ENCODE measurements at places on chromosomes 13 and 19. TPM values are rescaled to one million over a fixed set of nuclear protein-coding genes. Genes with fewer than 3 reads are reported as not detected.
A peak's percentile ranks its signal among the peaks of the same experiment; 100 is the strongest.

GRCh38 chr19:31629579-31630363 lies 280.5 kb upstream of the TSHZ3 start:
- no peak for DNase-seq

DNA sequence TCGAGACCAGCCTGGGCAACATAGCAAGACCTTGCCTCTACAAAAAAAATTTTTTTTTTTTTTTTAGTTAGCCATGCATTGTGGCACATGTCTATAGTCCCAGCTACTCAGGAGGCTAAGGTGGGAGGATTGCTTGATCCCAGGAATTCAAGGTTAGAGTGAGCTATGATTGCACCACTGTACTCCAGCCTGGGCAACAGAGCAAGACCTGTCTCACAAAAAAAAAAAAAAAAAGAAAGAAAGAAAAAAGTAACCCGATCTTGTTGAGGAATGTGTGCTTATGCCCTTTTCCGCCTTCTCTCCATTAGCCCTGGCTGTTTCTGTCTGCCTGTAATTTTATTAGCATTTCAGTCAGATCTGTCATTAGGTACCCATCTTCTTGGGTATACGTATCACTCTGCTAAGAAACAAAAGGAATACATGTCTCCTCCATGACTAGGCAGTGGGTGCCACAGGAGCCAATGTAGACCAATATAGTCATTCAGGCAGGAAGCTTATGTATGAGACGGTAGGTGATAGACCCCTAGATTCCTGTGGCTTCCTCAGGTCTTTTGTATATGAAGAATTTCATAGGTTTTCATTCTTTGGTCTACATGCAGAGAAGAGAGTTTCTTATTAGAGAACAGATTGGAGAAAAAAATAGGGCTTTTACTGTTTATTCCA lies 59.6 kb upstream of the NPAS1 start:
- no peak for DNase-seq

The PDX1 gene
- not detected for total RNA-seq

The PET100 gene
- 165 TPM for total RNA-seq

DNA sequence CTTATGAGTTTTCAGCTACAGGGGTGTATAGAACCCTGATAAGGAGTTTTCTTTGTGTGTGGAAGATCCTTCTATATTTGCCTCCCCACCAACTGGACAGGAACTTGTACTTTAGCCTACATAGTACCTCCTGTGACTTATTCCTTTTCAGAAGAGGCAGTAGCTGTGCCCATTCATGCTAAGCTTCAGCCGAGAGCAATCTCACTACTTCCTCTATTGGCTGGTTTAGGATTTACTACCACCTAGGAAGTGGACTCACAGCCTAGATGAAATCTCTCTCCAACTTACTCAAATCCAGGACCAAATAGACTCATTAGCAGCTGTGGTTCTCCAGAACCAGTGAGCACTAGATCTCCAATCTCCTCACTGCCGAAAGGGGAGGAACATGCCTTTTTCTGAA lies 2.3 kb upstream of the REX1BD start:
- DNase-seq, result no peak

GRCh38 chr19:13778398-13778797 lies 4.1 kb downstream of the C19orf53 start:
- DNase-seq, result no peak

- no peak for DNase-seq
Measured at GRCh38 chr19:54325631-54326030, 12.7 kb upstream of the LILRA5 start.

The IGSF23 gene
- total RNA-seq, result not detected

- DNase-seq, result peak; percentile 56
Measured at GRCh38 chr19:49064768-49065611, at the start of gene NTF4. Gene NTF4 (minus strand): TSS chr19:49064818. CDS start chr19:49061997, 2,821 bp downstream.

DNA sequence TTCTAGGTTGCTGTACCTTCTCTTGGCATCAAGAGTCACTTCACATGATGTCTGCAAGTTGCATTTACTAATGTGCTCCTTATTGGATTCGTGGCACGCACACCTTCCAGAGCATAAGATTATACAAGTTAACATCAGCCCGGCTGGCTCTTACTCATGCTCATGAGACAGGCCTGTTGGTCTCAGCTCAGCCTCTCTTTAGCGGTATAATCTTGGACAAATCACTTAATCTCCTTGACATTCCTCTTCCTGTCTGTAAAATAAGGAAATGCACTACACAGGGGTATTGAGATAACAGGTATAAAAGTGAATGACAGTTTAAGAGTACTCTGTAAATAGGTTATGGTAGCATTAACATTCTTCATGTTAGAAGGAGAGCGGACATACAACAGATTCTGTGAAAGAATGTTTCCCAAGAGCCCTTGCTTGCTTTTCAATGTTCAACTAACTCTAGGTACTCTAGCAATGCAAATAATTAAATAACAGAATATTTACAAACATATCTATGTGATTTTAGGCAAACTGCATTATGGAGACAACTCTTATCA lies 181.1 kb downstream of the FGF14 start:
- DNase-seq, result no peak

DNA sequence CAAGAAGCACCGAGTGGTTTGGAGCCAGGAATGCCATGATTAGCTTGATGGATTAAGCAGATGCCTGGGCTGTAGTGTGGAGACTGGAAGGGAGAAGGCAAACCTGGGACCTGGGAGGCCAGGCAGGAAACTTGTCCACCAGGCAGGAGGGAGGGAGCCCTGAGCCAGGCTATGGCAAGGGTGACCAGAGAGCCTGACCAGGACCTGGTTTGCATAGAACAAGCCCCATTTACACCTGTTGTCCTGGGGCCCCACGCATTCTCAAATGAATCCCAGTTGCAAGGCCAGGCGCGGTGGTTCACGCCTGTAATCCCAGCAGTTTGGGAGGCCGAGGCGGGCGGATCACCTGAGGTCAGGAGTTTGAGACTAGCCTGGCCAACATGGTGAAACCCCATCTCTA lies 50.2 kb upstream of the LATS2 start:
- DNase-seq, result no peak

GRCh38 chr13:110185696-110186095 lies 121.3 kb downstream of the COL4A1 start:
- DNase-seq, result no peak

The ZNF844 gene
- total RNA-seq, result 9.4 TPM

DNA sequence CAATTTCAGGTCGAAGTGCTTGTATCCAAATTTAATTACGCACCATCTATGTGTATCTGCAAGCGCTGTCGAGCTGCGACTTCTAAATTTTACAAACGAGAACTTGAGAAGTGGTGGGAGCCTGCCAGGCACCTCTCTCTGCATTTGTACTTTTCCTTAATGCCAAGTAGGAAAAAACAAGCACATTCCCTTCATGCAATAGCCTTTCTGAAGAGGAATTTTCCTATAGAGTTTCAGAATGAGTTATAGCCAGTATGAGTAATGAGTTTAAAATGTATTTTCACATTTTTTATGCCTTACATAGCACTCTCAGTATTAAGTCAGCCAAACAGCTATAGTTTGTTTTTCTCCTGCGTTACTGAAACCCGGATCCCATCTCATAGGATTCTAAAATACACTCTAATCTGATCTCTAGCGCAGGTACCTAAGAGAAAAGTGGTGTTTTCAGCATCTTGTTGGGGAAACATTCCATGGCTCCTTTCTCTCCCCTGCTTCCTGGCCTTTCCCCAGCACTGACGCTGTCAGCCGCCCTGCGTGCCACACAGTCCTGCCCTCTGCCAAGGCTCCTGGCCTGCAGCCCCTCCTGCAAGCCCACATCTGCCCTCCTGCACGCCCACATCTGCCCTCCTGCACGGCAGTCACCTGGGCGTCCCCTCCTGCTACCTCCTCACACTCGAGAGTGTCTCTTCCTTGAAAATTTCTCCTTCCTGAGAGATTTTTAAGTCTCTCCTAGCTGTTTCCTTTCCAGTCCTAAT lies 526.9 kb downstream of the MYO16 start:
- no peak for DNase-seq

GRCh38 chr19:47096100-47096704 lies 17.4 kb downstream of the ZC3H4 start:
- DNase-seq, result no peak

The MYH14 gene
- total RNA-seq, result 4.0 TPM

- peak; percentile 10 for DNase-seq
Measured at GRCh38 chr19:15331419-15332310, 674 bp downstream of the BRD4 start.

The OLFM2 gene
- 6.8 TPM for total RNA-seq

DNA sequence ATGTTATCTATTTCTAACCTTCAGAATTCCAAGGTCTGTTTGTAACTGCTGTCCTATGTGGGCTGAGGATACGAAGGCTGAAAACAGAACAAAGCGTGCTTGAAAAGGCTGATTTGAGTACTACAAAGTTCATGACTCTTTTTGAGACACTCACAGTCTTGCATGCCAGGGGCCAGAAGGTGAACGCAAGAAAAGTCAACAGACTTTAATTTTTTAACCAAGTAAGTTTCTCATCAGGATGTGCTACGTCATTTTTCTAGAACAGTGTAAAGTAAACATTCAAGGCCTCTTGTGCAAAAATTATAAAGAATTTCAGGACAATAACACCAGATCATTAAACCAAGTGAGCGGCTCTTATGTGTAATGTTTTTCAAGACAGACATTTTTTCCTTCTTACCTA lies 163.5 kb downstream of the COG6 start:
- DNase-seq, result no peak

All from neural crest cell (in vitro differentiated cells).